ENCODE measurements at places on chromosomes 6 and 20.

GRCh38 chr6:104207635-104208034 is 652.1 kb downstream of the HACE1 start:
- DNase-seq = no peak

DNA sequence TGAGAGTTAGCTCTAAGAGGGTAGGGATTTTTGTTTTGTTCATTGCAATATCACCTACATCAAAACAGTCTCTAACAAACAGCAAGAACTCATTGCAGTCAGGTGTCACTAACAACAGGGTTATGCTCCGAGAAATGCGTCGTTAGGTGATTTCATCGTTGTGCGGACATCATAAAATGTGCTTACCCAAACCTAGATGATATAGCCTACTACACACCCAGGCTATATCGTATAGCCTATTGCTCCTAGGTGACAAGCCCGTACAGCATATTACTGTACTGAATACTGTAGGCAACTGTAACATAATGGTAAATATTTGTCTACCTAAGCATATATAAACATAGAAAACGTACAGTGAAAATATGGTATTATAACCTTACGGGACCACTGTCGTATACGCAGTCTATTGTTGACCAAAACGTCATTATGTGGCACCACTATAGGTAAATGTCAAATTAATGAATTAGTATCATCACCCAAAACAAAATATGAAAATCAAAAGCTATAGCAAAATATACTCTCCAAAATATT is 49.9 kb upstream of the TAB2 start:
- no peak for DNase-seq

GRCh38 chr6:125215252-125215819 is 61.8 kb downstream of the TPD52L1 start:
- no peak for DNase-seq

GRCh38 chr20:48398506-48399449 is 429.0 kb downstream of the PREX1 start:
- DNase-seq = no peak

GRCh38 chr6:11218538-11219399 is 13.7 kb downstream of the NEDD9 start:
- DNase-seq = no peak

Measured in stimulated activated CD4-positive, alpha-beta T cell treated with anti-CD3 and anti-CD28 coated beads, Interleukin-15, amount 100 ng/mL, for 1 hour (primary cell).